Kidney epithelial cell (primary cell): ENCODE measurements at places on chromosomes 3 and 15. TPM values are rescaled to one million over a fixed set of nuclear protein-coding genes. Genes with fewer than 3 reads are reported as not detected.

ANKUB1 gene
- total RNA-seq = not detected in 2 replicates

A4GNT gene
- not detected in 2 replicates for total RNA-seq

ONECUT1 gene
- total RNA-seq = not detected in 2 replicates

RAB8B gene
- total RNA-seq = 21.5 and 28.9 TPM in 2 replicates

CASR gene
- total RNA-seq = 0.04 and 0.07 TPM in 2 replicates

TMEM40 gene
- 5.3 and 7.9 TPM in 2 replicates for total RNA-seq

PSTPIP1 gene
- total RNA-seq = 0.89 TPM in 1 of 2 replicates, not detected in the other

DNA sequence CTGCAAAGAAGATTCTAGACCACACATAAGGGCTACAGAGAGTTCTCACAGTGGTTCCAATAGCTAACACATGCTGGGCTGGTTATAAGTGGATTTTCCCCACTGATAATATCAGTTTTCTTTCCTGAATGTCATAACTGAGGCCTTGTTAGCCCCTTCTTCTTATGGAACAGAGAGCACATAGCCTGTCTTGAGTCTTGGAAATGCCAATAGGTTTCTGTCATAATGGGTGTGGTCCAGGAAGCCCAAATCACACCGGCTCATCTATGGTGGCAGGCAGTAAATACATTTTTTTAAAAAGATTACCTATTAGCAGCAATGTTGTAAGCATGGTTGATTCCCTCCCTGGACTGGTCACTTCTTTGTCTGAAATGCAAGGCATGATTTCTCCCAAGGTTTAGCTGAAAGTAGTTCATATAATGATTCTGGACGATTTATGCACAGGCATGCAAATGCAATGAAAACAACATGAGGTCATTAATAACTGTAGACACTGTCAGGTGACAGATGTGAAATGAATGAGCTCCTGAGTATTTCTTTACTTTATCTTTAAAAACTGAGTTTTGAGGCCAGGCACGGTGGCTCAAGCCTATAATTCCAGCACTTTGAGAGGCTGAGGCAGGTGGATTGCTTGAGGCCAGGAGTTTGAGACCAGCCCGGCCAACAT lies 67.2 kb upstream of the ATP2C1 start:
- DNase-seq = no peak

DNA sequence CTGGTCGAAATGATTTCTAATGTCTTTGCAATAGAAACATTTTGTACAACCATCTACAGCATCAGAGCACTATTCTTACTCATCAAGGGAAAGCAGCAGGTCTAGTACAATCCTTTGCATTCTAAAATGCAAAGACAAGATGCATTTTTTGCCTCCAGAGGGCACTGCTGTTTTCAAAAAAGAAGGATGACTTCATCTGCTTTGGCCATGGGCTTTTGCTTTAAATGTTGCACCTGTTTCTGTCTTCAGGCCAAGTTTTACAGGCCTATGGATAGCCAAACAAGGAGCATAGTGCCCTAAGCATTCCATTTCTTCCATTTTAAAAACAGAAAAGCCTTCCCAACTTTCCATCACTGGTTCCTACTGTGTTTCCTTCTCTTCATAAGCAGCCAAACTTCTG lies 3.4 kb downstream of the PARP9 start:
- DNase-seq = no peak

DNA sequence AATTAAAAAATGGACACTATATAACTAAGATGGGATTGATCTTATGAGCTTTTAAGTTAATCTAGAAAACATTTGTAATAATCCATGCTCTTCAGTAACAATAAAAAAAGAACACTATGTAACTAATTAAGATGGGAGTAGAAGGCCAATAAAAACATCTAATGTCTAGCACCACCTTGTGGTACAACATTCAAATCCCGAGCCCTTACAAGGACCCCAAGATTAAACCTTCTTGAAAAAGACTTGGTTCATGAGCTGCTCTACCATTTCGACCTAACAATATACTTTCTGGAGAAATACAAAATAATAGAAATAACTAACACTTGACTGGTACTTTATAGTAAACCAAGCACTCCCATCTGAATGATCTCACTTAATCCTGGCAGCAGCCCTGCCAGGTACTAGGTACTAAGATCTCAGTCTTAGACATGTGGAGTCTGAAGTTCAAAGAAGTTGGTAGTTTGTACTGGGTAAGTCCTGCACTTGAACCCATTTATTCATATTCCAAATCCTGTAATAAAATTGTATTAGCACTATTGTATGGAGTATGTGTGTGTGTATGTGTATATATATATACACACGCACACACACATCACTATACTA lies 21.8 kb downstream of the METTL6 start:
- DNase-seq = peak; percentile 25

DNA sequence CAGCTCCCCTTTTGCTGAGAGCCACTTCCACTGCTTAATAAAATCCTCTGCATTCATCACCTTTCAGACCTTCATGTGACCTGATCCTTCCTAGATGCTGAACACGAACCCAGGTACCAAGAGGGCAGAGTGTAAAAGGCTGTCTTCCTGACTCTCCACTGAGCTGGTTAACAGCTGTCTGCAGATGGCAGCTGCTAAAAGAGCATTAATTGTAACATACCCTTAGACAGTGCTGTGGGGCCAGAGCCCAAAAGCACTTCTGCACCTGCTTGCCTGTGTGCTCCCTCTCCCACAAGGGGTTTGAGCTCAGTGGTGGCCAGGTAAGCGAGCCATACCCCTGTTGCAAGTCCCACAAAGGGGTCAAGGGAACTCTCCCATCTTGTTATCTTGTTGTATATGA lies 187.3 kb downstream of the UBE2E2 start:
- no peak for DNase-seq

GRCh38 chr3:9623148-9623547 lies 26.2 kb upstream of the MTMR14 start:
- DNase-seq = no peak

- no peak for DNase-seq
These were observed 14.1 kb upstream of the SLC35G2 start for GRCh38 chr3:136804813-136805212.

DNA sequence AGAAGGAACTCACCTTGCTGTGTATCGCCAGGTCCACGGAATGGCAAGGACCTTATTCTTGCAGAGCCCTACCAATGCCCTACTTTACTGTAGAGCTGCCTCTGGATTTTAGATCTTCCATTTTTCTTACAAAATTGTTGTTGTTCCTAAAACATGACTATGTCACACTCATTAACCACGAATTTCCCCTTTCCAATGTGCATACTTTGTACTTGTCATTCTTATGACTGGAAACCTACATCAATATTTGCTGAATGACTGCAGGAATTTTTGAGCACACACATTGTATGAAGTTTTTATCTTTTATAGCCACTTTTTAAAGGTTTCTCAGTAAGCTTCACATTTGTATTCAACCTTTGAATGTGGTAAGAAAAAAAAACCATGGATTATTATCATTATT lies 35.9 kb upstream of the CMSS1 start:
- DNase-seq = no peak

DNA sequence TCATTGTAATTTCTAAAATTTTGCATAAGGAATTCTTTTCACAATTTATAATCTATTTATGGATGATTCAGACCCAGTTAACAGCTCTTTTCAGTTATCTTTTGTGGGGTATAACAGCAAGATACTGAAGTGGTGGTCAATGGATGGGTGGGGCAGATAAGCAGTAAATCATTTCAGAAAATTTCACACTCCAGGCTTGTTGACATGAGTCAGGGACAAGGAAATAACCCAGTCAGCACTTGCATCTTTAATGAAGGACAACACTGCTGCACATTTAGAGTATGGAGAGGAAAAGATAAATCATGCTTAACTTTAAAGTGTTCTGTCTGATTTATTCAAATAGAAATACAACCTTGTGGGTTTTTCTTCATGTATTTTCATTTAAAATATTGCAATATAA lies 181.6 kb downstream of the ROBO1 start:
- DNase-seq = no peak

- no peak for DNase-seq
These were observed 33.7 kb downstream of the CGGBP1 start for GRCh38 chr3:88025001-88025552.

GRCh38 chr15:32838820-32839219 lies 121.0 kb downstream of the GREM1 start:
- no peak for DNase-seq

- DNase-seq = no peak
These were observed 43.5 kb upstream of the CTNNB1 start for GRCh38 chr3:41155834-41156233.

DNA sequence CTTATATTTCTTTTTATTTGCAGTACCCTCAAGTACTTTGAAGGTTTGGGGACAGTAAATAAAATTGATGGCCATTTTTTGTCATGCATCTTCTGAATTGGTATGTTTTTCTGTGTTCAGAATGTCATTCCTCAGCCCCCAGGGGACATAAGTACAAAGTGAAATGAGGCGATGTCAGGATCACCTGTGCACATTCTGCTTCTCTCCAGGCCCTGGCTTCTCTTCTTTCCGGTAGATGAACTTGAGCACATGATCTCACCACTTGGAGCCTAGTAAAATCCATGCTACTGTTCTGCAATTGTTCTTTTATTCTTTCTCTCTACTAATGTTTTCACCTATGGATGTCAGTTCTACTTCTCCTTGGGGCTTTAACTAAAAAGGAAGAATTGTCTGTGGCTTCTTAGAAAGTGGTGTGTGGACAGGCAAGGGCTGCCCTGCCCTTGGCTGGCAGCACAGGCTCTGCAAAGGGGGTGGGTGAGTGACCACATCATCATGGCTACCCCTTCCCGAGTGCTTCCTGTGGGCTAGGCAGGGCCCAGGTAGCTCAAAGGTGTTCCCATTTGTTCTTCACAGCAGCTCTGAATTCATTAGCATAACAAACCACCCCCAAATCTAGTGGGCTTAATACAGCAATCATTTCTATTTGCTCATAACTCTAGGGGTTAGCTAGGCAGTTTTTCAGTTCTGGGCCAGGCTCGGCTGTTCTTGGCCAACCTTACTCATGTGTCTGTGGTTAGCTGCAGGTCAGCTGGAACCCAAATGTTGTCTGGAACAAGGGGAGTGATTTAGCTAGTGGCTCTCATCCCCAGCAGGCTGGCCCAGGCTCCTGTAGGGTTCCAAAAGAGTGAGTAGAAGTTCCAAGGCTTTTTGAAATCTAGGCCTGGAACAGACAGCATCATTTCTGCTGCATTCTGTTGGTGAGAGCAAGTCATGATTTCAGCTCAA lies 154.0 kb upstream of the CTDSPL start:
- DNase-seq = no peak

DNA sequence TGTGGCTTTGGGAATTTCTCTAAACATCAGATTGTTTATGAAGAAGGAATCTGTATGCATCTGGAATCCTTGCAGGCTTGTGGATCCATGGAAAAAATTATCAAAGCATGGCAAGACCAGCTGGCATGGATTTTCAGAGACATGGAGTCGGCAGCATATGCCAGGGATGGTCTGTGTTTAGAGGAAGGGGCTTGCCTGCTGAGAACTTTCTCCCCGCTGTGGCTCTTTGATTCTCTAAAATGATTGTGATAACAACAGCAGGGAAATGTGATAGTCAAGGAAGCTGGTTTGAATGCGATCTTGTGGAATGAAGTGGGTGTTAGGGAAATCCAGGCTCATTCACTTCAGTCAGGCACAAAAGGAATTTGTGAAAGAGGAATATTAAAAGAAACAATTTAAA lies 245.7 kb upstream of the THRB start:
- no peak for DNase-seq

DNA sequence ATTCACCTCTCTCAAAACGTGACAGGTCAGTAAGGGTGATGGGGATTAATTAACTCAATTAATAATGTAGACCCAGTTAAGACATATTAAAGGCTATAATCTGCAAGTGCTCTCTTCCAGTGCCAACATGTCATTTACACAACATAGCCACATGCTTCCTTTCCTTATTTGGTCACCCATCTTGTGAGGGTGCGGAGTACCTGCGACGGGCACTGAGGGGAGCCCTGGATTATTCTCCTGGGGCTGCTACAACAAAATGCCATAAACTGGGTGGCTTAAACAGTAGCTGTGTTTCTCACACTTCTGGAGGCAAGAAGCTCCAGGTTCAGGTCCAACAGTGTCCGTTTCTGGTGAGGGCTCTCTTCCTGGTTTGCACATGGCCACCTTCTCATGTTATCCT lies 157.4 kb upstream of the LRTM1 start:
- no peak for DNase-seq

GRCh38 chr15:99511531-99511865 lies 54.3 kb upstream of the MEF2A start:
- no peak for DNase-seq

DNA sequence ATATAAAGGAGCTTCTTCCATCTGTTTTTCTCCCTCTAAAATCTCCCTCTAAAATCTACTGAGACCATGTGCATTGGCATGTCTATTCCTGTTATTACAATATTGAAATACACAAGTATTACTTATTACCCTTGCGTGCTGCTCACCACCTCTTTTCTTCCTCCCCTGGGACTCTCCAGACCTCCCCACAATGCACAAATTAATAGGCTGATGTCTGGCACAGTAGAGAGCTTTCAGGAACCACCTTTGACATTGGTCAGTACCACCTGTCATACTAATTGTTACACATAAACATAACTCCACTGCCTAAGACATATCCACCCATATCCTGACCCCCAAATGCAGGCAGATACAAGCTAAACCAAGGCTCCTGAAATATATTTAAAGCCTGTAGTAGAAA lies 722.6 kb downstream of the FHIT start:
- DNase-seq = no peak

DNA sequence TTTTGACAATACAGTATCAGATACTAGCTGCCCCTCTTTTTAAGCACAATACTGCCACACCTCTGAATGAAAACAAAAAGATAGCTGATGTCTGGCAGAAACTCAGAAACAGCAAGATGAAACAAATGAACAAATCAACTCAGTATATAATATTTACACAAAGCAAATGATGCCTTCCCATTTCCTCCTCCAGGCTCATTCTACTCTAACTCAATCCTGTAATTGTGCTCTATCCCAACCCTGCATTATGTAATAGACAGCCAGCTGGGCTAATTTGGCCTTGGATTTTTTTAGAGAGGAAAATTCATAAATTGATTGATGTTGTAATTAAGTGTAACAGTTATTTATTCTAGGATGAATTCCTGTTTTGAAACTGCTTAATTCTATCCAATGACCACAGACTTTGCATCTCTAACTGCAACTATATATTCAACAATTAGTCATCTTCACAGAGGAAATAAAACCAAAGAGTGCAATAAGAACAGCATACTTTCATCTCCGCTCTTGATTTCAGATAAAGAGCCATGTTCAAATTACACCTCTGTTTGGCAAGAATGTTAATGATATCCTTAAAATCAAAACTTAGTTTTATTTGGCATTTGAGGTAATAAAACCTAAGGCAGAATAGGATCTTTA lies 6.1 kb downstream of the ATG3 start:
- DNase-seq = no peak
